ENCODE measurements at places on chromosomes 11 and 22. TPM values are rescaled to one million over a fixed set of nuclear protein-coding genes. Genes with fewer than 3 reads are reported as not detected.

GRCh38 chr11:113947994-113948393, 26.9 kb upstream of the HTR3A start:
- no peak for DNase-seq

Gene FJX1
- total RNA-seq = 0.17 TPM

Gene ABCC8
- not detected for total RNA-seq

DNA sequence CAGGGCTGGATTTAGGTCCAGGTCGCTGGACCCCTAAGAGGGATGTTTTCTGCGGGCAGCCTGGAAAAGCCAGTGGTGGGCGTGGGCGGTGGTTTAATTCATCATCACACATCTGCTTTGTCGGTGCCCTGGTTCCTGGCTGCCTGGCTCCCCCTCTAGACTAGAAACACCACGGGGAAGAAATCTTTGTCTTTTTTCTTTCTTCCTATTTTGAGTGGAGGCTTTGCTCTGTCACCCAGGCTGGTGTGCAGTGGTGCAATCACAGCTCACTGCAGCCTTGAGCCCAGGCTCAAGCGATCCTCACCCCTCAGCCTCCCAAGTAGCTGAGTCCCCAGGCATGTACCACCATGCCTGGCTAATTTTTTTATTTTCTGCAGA, 86.6 kb upstream of the LINC01488 start:
- DNase-seq = no peak

- no peak for DNase-seq
Measured at GRCh38 chr11:12291313-12291712, 86.1 kb upstream of the PARVA start.

GRCh38 chr11:43200031-43200430, 111.8 kb upstream of the API5 start:
- DNase-seq = no peak

GRCh38 chr11:2308713-2309112, 6.9 kb downstream of the TSPAN32 start:
- no peak for DNase-seq

GRCh38 chr11:68914761-68915160, 11.1 kb downstream of the IGHMBP2 start:
- no peak for DNase-seq

- DNase-seq = no peak
Measured at GRCh38 chr11:126392633-126393013, 37.1 kb downstream of the ST3GAL4 start.

GRCh38 chr11:65482306-65482850, 16.5 kb upstream of the MALAT1 start:
- DNase-seq = no peak

Gene SYT12
- not detected for total RNA-seq

Gene PDE2A
- total RNA-seq = 0.48 TPM

Measured in activated CD4-positive, alpha-beta T cell treated with anti-CD3 and anti-CD28 coated beads, Interleukin-2, amount 10 ng/mL, durations not matched to agents 7 days and 5 days (primary cell).